Smooth muscle cell of bladder (primary cell): ENCODE measurements at places on chromosomes 12 and 14. TPM values are rescaled to one million over a fixed set of nuclear protein-coding genes. Genes with fewer than 3 reads are reported as not detected.

The VRTN gene
- not detected in 2 replicates for total RNA-seq

The SNAPC1 gene
- 14.1 and 18.2 TPM in 2 replicates for total RNA-seq

The GALNT9 gene
- 0.14 and 0.28 TPM in 2 replicates for total RNA-seq

The TC2N gene
- 0.28 and 0.65 TPM in 2 replicates for total RNA-seq

The LRRC9 gene
- total RNA-seq = not detected in 2 replicates

The MDP1 gene
- total RNA-seq = 16.2 and 17.7 TPM in 2 replicates
